ENCODE measurements at places on chromosomes 3 and 15.

- DNase-seq: no peak
Measured at GRCh38 chr3:159922861-159923312, 65.7 kb upstream of the IL12A start.

DNA sequence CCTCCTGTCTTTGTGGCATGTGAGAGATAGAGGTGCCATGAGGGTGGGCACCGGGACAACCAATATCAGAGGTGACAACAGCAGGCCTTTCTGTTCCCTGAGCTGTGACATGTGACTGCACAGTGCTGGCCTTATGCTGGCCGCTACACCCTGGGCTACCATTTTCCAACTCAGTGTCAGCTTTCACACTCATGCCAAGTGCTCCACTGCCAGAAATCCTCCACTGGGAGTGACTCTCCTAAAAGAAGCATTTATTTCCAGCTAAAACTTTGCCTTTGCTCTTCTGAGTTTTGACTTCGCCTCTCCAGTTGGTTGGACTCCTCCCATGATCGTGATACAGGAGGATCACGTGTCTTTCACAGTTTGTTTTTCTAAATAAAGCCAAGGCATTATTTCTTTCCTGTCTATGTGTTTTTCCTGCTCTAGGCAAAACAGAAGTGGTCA lies 31.4 kb downstream of the CA12 start:
- DNase-seq: no peak

GRCh38 chr3:133277813-133278212 lies 122.0 kb upstream of the BFSP2 start:
- no peak for DNase-seq

- no peak for DNase-seq
Measured at GRCh38 chr15:56963710-56964109, 45.3 kb downstream of the TCF12 start.

DNA sequence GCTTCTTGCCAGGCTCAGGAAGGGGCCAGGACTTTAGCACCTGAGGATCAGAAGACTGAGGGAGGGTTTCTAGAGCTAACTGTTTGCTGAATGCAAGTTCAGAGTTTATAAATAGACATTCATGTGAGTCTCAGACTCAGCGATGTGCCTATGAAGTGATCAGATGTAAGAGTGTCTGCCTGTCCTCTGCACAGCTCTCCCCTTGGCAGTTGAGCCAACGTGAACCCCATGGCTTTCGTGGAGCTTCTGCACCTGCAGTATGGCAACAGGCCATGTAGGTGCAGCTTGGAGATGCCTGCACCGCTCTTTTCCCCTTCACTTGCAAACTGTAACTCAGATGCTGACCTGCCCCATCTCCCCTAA lies 141.9 kb downstream of the CHDH start:
- DNase-seq: no peak

DNA sequence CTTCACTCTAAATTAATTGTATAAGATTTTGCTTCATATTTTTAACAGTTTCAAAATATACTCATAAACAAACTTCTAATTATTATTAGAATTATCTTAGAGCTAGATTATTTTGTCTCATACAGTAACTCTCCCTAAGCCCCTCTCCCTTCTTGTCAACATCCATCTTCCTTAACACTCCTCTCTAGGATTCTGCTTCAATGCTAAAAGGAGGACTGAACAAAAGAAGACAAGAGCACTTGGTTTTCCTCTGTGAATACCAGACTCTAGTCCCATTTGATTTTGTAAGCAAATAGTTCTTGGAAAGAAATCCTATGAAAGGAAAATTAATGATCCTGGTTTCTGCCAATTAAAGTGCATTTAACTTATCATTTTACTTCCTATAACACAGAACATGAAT lies 91.8 kb downstream of the KCNMB2 start:
- DNase-seq: no peak

DNA sequence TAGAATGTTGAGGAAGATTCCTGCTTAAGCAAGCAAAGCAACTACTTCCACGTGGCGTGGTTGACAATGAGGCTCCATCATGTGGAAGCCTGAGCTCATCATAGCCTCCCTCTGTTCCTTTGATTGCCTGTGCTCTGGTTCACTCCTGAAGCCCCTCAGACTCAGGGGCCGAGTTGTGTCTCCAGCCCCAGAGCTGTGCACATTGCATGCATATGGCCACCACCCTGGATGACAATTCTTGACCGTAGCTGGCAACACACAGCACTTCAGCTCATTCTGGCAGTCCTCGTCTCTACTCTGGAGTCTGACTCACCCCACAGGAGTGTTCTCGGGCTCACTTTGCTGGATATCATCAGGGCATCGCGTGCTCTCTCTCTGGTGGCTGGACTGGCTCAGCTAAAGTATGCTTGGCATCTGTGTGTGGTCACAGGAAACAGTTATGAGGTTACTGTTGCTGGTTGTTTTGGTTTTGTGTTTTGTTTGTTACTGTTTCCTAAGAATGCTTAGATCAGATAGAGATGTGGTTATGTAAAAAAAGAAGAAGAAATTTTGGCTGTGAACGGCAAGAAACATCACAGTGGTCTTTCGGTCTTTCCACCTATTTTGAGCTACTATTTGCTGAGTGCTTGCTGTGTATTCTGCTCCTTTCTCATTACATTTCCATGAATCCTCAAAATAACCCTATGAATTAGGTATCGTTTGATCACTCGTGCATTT lies 41.6 kb upstream of the MRPS22 start:
- DNase-seq: no peak

DNA sequence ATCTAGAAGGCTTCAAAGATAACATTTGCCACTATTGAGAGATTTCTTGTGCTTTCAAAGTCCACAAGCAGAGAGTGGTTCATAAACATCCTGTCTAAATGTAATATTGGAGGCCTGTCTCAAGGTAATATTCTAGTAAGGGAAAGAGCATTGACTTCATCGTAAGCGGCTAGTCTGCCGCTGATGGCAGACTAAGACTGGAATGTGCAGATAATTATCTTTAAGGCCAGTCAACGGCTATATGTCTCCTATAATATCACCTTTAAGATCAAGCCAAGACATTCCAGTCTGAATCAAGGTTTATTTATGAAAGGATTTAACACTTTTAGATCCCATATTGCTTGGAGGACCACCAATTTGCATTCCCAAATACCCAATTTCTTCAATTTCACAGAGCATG lies 424.2 kb upstream of the WNT5A start:
- DNase-seq: no peak

GRCh38 chr3:45597171-45597570 lies 2.6 kb downstream of the LIMD1 start:
- DNase-seq: no peak

GRCh38 chr15:83210619-83211018 lies 3.0 kb upstream of the HDGFL3 start:
- no peak for DNase-seq

GRCh38 chr3:14866627-14867026 lies 47.9 kb downstream of the FGD5 start:
- no peak for DNase-seq

DNA sequence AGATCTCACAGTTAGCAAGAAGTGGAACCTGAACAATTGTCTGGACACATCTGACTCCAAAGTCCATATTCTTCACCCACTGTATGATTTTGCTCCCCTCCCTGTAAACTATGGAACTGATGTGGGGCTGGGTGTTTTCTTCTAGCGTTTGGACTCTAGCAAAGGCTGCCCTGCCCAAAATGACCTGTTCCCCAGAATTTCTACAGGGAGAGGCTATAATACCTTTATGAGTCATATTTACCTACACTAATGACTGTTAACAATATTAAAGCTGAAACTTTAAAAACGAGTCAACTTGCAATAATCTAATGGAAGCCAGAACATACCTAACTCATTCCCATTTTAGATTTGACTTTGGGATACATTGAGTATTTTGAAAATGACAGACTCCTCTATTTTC lies 531.2 kb upstream of the CFAP20DC start:
- no peak for DNase-seq

GRCh38 chr3:159922193-159922840 lies 66.3 kb upstream of the IL12A start:
- DNase-seq: no peak

DNA sequence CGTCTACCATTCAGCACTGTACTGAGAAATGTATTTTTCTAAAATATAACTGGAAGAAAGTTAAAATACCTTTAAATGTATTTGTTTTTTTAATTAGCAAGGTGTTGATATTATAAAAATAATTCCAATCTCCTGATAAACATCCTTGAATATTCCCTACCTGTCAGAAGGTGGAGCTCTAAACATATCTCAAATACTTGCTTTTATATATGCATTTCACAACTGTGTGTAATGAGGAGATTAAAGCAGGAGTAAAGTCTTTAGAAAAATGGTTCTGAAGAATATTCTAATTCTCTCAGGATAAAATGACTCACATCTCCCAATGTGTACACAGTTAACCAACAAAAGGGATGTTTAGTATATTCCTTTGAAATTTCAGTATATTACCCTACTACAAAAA lies 422.7 kb downstream of the PLCL2 start:
- no peak for DNase-seq

DNA sequence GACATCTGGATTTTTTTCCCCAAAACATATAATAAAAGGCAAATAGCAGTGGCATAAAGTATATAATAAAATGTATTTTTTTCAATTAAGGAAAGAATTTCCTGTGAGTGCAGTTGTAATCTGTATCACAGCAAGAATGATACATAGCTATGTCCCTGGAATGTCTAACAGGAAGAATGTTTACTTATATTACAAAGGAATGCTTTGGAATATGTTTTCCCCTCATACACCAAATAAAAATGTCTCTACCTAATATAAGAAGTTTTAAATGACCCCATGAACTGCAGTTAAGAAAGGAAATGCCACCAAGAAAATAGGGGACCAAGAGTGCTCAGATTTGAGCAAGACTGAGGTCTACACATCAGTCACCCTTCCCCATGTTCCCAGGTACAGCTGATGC lies 38.0 kb upstream of the ATP11B start:
- no peak for DNase-seq

All from stimulated activated CD8-positive, alpha-beta memory T cell treated with anti-CD3 and anti-CD28 coated beads, Interleukin-4, amount 100 ng/mL, for 4 hours (primary cell).